ENCODE measurements at places on chromosomes 11 and 22.

DNA sequence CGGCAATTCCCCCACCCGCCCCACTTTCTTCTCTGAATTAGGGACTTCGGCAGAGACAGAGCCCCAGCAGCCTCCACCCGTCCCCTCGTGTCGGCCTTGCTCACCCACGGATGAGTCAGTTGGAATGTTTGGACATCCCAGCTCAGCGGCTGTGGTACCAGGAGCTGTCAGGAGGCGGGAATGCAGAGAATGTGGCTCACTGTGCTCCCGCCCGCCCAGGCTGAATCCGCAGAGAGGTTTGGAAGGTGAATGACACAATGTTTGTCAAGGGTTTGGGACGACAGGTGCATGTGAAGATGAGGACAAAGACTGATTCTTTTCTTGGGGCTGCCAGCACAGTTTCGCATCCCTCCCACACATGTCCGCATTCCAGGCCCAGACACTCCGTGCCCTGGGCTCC, 39.6 kb downstream of the LIF start:
- H3K4me3 ChIP-seq = no peak overlapping the region
- DNase-seq = peak; percentile 94
- H3K27ac ChIP-seq = no peak overlapping the region
- H3K27me3 ChIP-seq = no peaks in the 10 kb centered on the region
- H3K4me1 ChIP-seq = peaks cover 8% of the 10 kb centered on the region

DNA sequence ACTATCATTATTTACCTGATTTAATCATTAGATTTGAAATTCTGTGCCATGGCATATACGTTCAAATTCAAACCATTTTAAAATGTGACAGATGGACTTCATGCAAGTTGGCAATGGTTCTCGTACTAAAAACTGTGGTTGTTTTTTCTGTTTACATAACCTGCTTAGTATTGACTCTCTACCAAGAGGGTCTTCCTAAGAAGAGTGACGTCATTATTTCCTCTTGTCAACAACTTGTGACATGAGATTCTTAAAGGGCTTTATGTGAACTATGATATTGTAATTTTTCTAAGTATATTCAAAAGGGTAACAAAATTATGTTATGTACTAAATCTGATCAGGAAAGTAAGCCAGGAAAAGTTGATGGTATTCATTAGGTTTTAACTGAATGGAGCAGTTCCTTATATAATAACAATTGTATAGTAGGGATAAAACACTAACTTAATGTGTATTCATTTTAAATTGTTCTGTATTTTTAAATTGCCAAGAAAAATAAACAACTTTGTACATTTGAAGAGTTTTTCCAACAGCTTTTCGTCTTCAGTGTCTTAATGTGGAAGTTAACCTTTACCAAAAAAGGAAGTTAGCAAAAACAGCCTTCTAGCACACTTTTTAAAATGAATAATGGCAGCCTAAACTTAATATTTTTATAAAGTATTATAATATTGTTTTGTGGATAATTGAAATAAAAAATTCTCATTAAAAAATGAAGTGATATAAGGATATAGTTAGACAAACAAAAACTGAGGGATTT, 87.0 kb downstream of the GRK3 start:
- H3K4me3 ChIP-seq = no peak overlapping the region
- H3K36me3 ChIP-seq = no peaks in the 10 kb centered on the region
- no peak for DNase-seq
- peaks cover 6% of the 10 kb centered on the region for H3K4me1 ChIP-seq

GRCh38 chr11:118621784-118622375, 14.5 kb downstream of the PHLDB1 start:
- no peaks in the 10 kb centered on the region for H3K27me3 ChIP-seq
- peaks cover 5% of the 10 kb centered on the region for H3K36me3 ChIP-seq
- H3K4me1 ChIP-seq = peaks cover 23% of the 10 kb centered on the region
- peak overlapping the region; percentile 87 for H3K27ac ChIP-seq
- no peak for DNase-seq
- H3K4me3 ChIP-seq = peak overlapping the region; percentile 84

DNA sequence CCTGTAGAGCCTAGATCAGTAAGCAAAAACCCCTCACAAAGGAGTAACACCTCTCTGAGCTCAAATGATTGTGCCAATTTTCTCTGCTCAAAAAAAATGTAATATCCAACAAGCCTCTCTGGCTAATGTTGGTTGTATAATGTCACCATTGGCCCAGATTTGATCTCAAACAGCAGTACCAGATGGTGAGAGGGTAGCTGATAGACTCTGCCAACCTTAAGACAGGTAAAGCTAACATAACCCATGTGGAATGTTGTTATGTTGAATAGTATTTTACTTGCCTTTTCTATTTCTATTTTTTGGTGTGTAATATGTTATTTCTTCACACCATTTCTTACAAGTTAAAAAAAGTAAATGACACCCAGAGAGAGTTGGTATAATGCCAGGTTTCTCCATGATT, 166.7 kb upstream of the GUCY1A2 start:
- H3K36me3 ChIP-seq = no peaks in the 10 kb centered on the region
- no peak overlapping the region for H3K27ac ChIP-seq
- no peaks in the 10 kb centered on the region for H3K4me1 ChIP-seq
- no peak for DNase-seq

GRCh38 chr11:2100361-2101170, 38.6 kb downstream of the IGF2 start:
- H3K4me3 ChIP-seq = no peak overlapping the region
- no peaks in the 10 kb centered on the region for H3K27me3 ChIP-seq
- peak; percentile 67 for DNase-seq
